ENCODE measurements at places on chromosomes 7 and 10. TPM values are rescaled to one million over a fixed set of nuclear protein-coding genes. Genes with fewer than 3 reads are reported as not detected.

DNA sequence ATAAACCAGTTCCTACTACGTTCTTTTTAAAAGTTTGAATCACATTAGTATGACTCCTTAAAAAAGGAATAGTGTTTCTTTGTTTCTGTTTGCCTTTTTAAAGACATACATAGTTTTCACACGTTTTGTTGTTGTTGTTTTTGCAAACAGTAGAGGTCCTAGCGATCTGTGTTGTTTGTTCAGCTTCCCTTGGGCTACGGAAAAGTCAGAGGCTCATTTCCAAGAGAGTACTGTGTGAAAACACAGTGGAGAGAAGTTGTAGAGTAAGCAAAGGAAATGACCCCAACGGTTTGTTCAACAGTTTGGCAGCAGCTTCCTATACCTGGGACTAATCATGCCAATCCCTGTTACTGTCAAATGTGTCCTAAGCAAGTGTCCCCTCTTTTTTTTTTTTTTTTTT lies 87.1 kb upstream of the STEAP1 start:
- no peaks in the 10 kb centered on the region for H3K36me3 ChIP-seq
- no peak for DNase-seq
- H3K4me1 ChIP-seq: no peaks in the 10 kb centered on the region

DNA sequence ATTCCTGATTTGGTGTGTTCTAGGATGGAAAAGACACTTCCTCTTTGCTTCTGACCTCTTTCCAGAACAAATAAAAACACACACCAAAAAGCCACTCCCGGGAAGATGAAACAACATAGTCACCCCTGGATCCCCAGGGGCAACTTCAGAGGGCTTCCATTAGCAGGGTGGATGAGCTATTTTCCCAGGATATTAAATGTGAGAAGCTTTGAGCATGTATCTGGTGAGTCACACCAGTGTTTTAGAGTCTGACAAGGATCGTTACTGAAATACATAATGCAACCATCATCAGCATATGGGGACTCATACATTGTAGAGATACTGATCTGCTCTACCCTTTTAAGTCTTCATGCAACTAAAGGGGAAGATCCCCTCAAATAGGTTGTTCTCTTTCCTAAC lies 115.5 kb upstream of the ZNF438 start:
- peak overlapping the region; percentile 22 for H3K27ac ChIP-seq
- no peak overlapping the region for H3K4me3 ChIP-seq
- no peaks in the 10 kb centered on the region for H3K36me3 ChIP-seq
- H3K27me3 ChIP-seq: no peaks in the 10 kb centered on the region
- H3K4me1 ChIP-seq: peaks cover 16% of the 10 kb centered on the region

- peaks cover 53% of the 10 kb centered on the region for H3K27me3 ChIP-seq
- no peak overlapping the region for H3K4me3 ChIP-seq
- H3K36me3 ChIP-seq: no peaks in the 10 kb centered on the region
- no peaks in the 10 kb centered on the region for H3K4me1 ChIP-seq
- DNase-seq: no peak
Measured at GRCh38 chr7:20799566-20800366, 13.1 kb upstream of the SP8 start.

DNA sequence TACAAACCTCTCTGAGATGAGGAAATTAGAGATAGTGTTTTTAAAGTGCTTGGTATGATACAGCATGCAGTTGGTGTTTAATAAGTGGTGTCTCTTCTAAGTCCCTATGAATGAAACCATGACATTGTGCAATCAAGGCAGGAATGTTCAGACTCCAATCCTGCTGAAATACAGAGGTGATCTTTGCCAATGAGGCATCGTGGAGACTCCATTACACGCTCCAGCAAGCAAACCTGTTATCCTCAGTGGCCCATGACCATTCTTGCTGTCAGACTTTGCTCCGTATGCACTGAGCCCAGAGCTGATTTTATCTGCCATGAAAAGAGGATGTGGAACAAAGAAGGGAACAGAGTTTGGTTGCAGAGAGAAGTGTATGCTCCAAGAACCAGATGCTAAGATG lies 47.3 kb downstream of the CDHR3 start:
- H3K27ac ChIP-seq: peak overlapping the region; percentile 64
- H3K4me3 ChIP-seq: peak overlapping the region; percentile 46
- peak; percentile 27 for DNase-seq
- peaks cover 7% of the 10 kb centered on the region for H3K4me1 ChIP-seq
- H3K36me3 ChIP-seq: no peaks in the 10 kb centered on the region
- peaks cover under 1% of the 10 kb centered on the region for H3K27me3 ChIP-seq

GRCh38 chr7:146636581-146636980 lies 520.0 kb downstream of the CNTNAP2 start:
- no peak overlapping the region for H3K27ac ChIP-seq
- no peaks in the 10 kb centered on the region for H3K27me3 ChIP-seq
- no peak for DNase-seq

GRCh38 chr10:18658271-18659124 lies 733 bp upstream of the ARL5B start:
- H3K4me1 ChIP-seq: peaks cover 8% of the 10 kb centered on the region
- DNase-seq: peak; percentile 79
- H3K27ac ChIP-seq: peak overlapping the region; percentile 98
- no peaks in the 10 kb centered on the region for H3K27me3 ChIP-seq
- H3K4me3 ChIP-seq: peak overlapping the region; percentile 82

- H3K27ac ChIP-seq: peak overlapping the region; percentile 82
- DNase-seq: peak; percentile 78
- peaks cover 22% of the 10 kb centered on the region for H3K4me1 ChIP-seq
- no peaks in the 10 kb centered on the region for H3K36me3 ChIP-seq
- H3K27me3 ChIP-seq: no peaks in the 10 kb centered on the region
Measured at GRCh38 chr7:46908770-46909169, 673.1 kb downstream of the TNS3 start.

GRCh38 chr10:29055101-29055500 lies 233.8 kb upstream of the LYZL1 start:
- H3K4me3 ChIP-seq: no peak overlapping the region
- no peaks in the 10 kb centered on the region for H3K4me1 ChIP-seq
- peaks cover 6% of the 10 kb centered on the region for H3K27me3 ChIP-seq

GRCh38 chr10:109991266-109991855 lies 16.4 kb upstream of the ADD3 start:
- DNase-seq: peak; percentile 49
- H3K27ac ChIP-seq: peak overlapping the region; percentile 90
- no peaks in the 10 kb centered on the region for H3K36me3 ChIP-seq

DNA sequence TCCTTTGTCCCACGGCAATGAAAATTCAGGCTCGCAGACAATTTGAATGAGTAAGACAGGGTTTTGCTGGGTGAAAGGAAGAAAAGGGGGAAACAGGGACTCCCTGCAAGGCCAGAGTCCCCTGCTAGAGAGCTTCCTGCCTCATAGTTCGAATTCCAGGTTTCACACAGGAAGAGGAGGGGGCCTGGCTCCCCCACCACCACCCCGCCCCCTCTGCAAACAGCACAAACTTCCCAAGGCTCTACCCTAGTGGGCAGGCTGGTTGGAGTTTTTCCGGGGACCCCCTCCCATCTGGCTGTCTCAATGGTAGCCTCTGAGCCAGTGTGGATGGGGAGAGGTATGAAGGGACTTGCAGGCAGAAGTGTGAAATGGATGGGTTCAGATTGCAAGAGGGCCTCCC lies 57.4 kb upstream of the NEBL start:
- no peak for DNase-seq
- no peak overlapping the region for H3K4me3 ChIP-seq

DNA sequence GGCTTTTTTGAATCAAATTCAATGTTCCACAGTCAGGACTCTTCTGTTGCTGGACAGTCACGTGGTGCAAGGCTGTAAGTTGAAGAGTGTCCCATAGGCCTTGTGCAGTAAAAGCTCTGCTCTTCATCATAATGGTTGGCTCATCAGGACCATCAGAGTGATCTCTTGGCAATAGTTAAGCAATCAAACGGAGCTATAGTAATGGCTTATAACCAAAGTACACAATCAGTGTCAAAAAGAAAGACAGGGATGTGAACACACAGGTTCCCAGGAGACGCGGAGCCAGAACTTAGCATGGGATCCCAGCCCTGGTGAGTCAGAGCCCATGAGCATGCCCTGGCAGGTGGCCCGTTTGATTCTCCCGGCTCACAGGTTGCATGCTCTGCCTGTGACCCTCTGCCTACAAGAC lies 10.8 kb upstream of the GPNMB start:
- no peaks in the 10 kb centered on the region for H3K36me3 ChIP-seq
- DNase-seq: peak; percentile 63
- no peaks in the 10 kb centered on the region for H3K4me1 ChIP-seq
- H3K27ac ChIP-seq: no peak overlapping the region
- H3K27me3 ChIP-seq: no peaks in the 10 kb centered on the region

The ANKRD2 gene
- not detected for total RNA-seq

- H3K4me1 ChIP-seq: peaks cover 26% of the 10 kb centered on the region
- H3K27ac ChIP-seq: no peak overlapping the region
- peak; percentile 61 for DNase-seq
- H3K36me3 ChIP-seq: no peaks in the 10 kb centered on the region
Measured at GRCh38 chr10:102542800-102543418, 39.1 kb downstream of the SUFU start.

DNA sequence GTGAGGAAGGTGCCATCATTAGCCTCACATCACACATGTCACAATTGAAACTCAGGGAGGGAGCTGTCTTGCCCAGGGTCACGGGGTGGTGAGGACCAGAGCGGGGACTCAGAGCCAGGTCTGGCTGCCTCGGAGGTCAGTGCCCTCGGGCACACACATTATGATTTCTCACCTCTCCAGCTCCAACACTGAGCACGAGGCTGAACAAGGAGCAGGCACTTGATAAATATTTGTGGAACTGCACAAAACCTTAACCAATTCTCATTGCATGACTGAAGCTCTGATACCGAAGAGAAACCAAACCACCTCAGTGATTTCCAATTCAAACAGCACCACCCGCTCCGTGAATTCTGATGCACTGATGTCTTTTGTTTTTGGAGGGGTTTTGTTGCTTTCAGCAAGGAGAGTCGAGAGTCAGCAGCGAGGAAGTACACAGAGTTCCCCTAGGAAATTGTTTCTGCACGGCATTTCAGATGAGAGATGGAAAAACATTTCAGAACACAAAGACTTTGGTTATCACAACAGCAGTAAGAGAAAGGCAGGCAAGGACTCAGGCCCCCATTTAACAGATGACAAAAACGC lies 55.3 kb upstream of the ZMIZ1 start:
- H3K4me3 ChIP-seq: no peak overlapping the region
- no peaks in the 10 kb centered on the region for H3K27me3 ChIP-seq
- no peaks in the 10 kb centered on the region for H3K4me1 ChIP-seq
- H3K36me3 ChIP-seq: no peaks in the 10 kb centered on the region
- DNase-seq: no peak

DNA sequence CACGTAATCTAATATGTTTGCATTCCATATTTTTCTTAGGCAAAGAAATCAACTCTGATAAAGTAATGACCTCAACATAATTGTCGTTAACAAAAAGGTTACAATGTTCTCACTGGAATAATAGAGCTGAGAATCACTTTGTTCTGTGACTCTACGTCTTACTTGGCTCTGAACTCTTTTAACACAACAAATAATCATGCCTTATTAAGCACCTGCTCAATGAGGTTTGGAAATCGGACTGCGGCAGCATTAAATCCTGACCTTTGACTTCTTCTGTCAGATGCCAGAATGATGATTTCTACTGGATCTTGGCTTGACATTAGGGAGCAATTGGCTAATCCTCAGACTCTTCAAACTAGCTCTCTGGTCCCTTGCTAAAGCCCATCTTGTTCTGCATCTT lies 233.6 kb downstream of the SEMA3D start:
- H3K36me3 ChIP-seq: no peaks in the 10 kb centered on the region
- no peak overlapping the region for H3K4me3 ChIP-seq
- DNase-seq: no peak
- no peaks in the 10 kb centered on the region for H3K4me1 ChIP-seq
- H3K27me3 ChIP-seq: no peaks in the 10 kb centered on the region

The AS3MT gene
- total RNA-seq: 2.3 TPM

GRCh38 chr10:108911814-108912541 lies 1011.3 kb downstream of the XPNPEP1 start:
- no peaks in the 10 kb centered on the region for H3K4me1 ChIP-seq
- no peaks in the 10 kb centered on the region for H3K36me3 ChIP-seq
- H3K27ac ChIP-seq: no peak overlapping the region

The SUGCT gene
- total RNA-seq: 2.2 TPM

- no peaks in the 10 kb centered on the region for H3K27me3 ChIP-seq
- H3K4me3 ChIP-seq: no peak overlapping the region
- DNase-seq: peak; percentile 42
- no peaks in the 10 kb centered on the region for H3K36me3 ChIP-seq
- no peak overlapping the region for H3K27ac ChIP-seq
Measured at GRCh38 chr7:115825456-115826115, 205.0 kb downstream of the TFEC start.

- H3K27ac ChIP-seq: no peak overlapping the region
- peaks cover 30% of the 10 kb centered on the region for H3K4me1 ChIP-seq
- H3K27me3 ChIP-seq: no peaks in the 10 kb centered on the region
- no peak overlapping the region for H3K4me3 ChIP-seq
Measured at GRCh38 chr10:77247031-77247990, 390.3 kb downstream of the KCNMA1 start.

The TMEM273 gene
- total RNA-seq: not detected

GRCh38 chr10:119526621-119527592 lies 15.6 kb downstream of the RGS10 start:
- H3K36me3 ChIP-seq: peaks cover 4% of the 10 kb centered on the region
- H3K27me3 ChIP-seq: no peaks in the 10 kb centered on the region
- no peak for DNase-seq
- H3K4me3 ChIP-seq: no peak overlapping the region
- H3K4me1 ChIP-seq: peaks cover 8% of the 10 kb centered on the region

The ARHGAP19 gene
- total RNA-seq: 5.0 TPM

GRCh38 chr10:120286280-120286679 lies 170.7 kb upstream of the PLPP4 start:
- no peaks in the 10 kb centered on the region for H3K36me3 ChIP-seq
- no peak for DNase-seq
- H3K27ac ChIP-seq: no peak overlapping the region
- no peaks in the 10 kb centered on the region for H3K4me1 ChIP-seq
- no peak overlapping the region for H3K4me3 ChIP-seq

The HOGA1 gene
- total RNA-seq: not detected

- H3K27me3 ChIP-seq: no peaks in the 10 kb centered on the region
- no peaks in the 10 kb centered on the region for H3K4me1 ChIP-seq
- no peak overlapping the region for H3K4me3 ChIP-seq
Measured at GRCh38 chr7:23226844-23227450, 19.6 kb upstream of the GPNMB start.

GRCh38 chr7:24466168-24466768 lies 107.0 kb upstream of the PALS2 start:
- DNase-seq: no peak
- no peak overlapping the region for H3K4me3 ChIP-seq
- no peak overlapping the region for H3K27ac ChIP-seq
- H3K4me1 ChIP-seq: no peaks in the 10 kb centered on the region
- H3K27me3 ChIP-seq: no peaks in the 10 kb centered on the region

- no peak overlapping the region for H3K4me3 ChIP-seq
- H3K27ac ChIP-seq: no peak overlapping the region
Measured at GRCh38 chr7:98815313-98815712, 54.5 kb downstream of the TMEM130 start.

The CYP2C9 gene
- not detected for total RNA-seq

DNA sequence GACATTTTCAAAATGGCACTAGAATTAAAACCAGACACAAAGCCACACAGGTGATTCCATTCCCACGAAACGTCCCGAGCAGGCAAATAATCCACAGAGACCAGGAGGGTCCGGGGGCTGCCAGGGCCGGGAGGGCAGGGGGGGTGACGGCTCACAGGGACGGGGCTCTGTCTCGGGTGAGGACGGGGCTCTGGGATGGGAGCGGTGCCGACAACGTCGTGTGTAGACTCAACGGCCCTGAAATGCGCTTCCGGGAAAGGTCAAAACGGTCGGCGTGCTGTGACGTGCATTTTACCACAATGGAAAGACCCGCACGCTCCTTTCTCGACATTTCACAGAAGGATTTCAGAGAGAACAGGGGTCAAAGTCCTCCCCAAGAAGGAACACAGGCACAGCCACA lies 63.3 kb upstream of the PDGFA start:
- H3K4me1 ChIP-seq: no peaks in the 10 kb centered on the region
- no peak overlapping the region for H3K4me3 ChIP-seq
- H3K27me3 ChIP-seq: no peaks in the 10 kb centered on the region
- DNase-seq: no peak

The RUFY2 gene
- total RNA-seq: 16.8 TPM
